ENCODE measurements at places on chromosomes 3 and 15. TPM values are rescaled to one million over a fixed set of nuclear protein-coding genes. Genes with fewer than 3 reads are reported as not detected.
A peak's percentile ranks its signal among the peaks of the same experiment; 100 is the strongest.

GRCh38 chr15:79973456-79974195 lies 2.6 kb upstream of the BCL2A1 start:
- peak; percentile 81 for DNase-seq

The TM4SF1 gene
- total RNA-seq: 60.2 TPM

DNA sequence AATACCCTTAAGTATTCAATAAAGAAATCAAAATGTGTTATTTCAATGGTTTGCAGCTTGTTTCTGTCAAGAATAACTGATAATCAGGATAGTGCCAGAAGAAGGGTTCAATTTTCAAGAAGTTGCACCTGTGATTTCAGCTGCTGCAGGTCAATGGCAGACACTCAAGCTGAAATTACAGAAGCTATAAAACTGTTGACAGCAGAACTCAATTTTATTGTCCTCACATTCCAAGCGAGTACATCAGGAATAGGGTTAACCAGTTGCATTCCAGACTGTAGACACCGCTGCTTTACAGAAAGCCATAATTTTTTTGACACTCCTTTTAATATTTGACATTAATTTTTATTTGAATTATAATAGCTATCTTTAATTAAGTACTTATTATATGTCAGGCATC lies 364.1 kb downstream of the CGGBP1 start:
- no peak for DNase-seq

The LRRIQ4 gene
- not detected for total RNA-seq

The GOLGA6D gene
- total RNA-seq: not detected

The GOLGA8H gene
- total RNA-seq: 0.29 TPM

The AGBL1 gene
- total RNA-seq: not detected

The CHRFAM7A gene
- total RNA-seq: 0.40 TPM

DNA sequence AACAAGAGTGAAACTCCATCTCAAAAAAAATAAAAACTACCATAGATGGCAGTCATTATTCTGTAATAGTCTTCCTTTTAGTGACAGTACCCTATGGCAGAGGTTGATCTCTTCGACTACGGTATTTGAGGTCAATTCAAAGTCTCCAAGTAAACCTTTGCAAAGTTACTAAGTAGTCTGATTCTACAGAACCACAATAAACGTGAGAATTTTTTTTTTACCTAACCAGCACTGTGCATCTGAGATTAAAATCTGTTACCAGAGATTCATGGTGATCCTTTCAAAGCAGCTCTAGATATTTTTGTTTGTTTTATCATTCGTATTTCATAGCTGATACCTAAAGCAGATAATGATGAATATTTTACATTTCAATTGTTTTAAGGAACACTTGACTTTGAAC lies 86.6 kb upstream of the CHD2 start:
- DNase-seq: no peak

DNA sequence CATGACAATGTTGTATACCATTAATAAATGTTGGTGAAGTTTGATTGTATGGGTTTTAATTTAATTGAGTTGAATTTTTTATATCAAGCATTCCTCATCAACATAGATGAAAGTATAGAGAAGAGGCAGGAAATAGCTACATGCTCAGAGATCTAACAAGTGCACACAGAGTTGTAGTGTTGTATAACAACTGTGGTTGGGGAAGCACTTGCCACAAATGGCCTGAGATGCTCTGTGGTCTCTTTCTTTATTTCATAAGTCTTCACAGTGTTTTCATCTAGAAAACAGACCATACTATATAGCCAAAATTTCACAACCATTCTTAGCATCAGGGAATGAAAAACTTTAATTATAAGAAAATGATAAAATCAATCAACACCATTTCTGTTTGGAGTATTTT lies 682.6 kb upstream of the NECTIN3 start:
- DNase-seq: no peak

- no peak for DNase-seq
Measured at GRCh38 chr3:40502034-40502433, 3.8 kb upstream of the ZNF620 start.

GRCh38 chr15:101654171-101654570 lies 2.0 kb upstream of the TM2D3 start:
- DNase-seq: no peak

GRCh38 chr3:11757929-11758328 lies 88.8 kb downstream of the TAMM41 start:
- no peak for DNase-seq

- peak; percentile 67 for DNase-seq
Measured at GRCh38 chr3:134600685-134601463, 49.9 kb downstream of the KY start.
